ENCODE measurements at places on chromosomes 4 and X.

DNA sequence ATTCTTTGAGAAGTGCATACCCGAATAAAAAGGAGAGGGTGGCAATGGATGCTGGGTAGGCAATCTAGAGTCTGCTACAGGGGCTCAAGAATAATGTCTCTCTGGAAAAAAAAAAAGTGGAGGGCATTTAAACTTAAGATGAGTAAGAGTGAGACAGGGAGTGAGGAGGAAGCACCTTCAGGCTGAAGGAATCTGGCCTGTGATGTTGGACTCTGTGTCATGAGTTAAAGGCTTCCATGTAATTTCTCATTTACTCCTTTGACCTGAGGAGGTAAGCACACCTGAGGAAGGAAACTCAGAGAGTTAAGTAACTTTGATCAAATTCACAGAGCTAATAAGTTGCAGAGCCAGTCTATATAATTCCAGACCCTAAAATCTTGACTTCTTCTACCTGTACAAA is 3.2 kb upstream of the PRKG2 start:
- DNase-seq = no peak

- DNase-seq = no peak
Observed at GRCh38 chr4:76078033-76078613, 3.6 kb downstream of the ART3 start.

GRCh38 chr4:48120132-48120531 is 13.9 kb downstream of the TXK start:
- DNase-seq = no peak

GRCh38 chr4:127344071-127344470 is 288.7 kb upstream of the INTU start:
- DNase-seq = no peak

- no peak for DNase-seq
Observed at GRCh38 chrX:24703185-24703494, 9.4 kb downstream of the POLA1 start.

GRCh38 chr4:90474484-90474883 is 347.3 kb downstream of the CCSER1 start:
- no peak for DNase-seq

- DNase-seq = no peak
Observed at GRCh38 chr4:17134100-17134499, 235.7 kb upstream of the LDB2 start.

- DNase-seq = no peak
Observed at GRCh38 chr4:168791376-168791775, 218.7 kb downstream of the CBR4 start.

DNA sequence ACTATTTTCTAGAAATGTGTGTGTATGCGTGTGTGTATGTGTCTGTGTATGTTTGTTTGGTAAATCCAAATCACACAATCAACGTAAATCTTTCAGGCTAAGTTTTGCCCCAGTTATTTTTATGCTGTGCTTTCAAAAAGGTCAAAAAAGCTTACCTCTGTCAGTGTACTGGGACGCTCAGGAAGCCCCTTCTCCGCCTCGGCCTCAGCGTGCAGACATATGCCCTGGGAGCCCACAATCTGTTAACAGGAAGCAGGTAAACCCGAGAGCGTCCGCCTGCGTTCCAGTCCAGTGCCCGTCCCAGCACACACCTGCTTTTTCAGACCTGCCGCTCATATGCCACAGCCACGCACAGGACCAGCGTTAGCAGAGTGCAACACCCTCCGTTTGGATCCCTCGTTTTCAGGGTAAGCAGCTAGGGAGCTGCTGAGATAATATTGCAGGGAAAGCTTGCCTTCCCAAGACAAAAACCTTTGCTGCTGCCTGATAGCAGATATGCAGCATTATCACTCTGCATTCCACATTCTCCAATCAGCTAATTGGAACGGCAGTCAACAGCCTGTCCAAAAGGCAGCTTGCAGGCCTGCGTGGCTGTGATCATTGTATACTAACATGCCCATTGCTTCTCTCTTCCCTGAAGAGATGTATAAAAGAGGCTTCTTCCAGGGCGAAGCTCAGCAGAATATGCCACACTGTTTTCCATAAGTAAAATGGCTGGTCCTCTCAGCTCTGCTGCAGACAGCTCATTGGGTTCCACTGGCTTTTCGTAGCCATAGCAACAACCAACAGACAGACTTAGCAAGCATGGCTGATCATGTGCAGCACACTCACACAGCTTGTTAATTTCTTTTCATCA is at the start of gene SORBS2:
Gene SORBS2 (minus strand): TSS at position 686 of the 856 bp plus-strand sequence. CDS start 121,623 bp downstream, outside the sequence.
- DNase-seq = no peak

GRCh38 chrX:5388087-5388486 is 840.6 kb downstream of the NLGN4X start:
- DNase-seq = no peak

DNA sequence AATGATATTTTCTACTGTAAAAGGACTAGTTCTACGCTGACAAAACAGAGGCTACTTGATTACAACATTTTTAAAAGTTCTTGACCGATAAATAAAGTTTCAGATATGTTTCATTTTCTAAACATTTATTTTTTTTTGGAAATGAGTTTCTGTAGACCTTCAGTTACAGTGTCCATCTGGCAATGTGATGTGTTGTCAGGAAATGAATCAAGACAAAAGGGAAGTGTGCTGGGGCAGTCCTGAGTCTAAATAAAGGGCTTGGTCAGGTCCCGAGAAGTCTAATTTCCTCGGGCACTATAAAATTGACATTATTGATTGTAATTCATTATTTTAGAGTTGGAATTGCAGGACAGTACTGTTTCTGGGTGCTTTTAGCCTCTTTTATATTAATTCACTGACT is 57.0 kb upstream of the FTHL17 start:
- no peak for DNase-seq

GRCh38 chr4:99207911-99208718 is 10.9 kb downstream of the ADH6 start:
- no peak for DNase-seq

DNA sequence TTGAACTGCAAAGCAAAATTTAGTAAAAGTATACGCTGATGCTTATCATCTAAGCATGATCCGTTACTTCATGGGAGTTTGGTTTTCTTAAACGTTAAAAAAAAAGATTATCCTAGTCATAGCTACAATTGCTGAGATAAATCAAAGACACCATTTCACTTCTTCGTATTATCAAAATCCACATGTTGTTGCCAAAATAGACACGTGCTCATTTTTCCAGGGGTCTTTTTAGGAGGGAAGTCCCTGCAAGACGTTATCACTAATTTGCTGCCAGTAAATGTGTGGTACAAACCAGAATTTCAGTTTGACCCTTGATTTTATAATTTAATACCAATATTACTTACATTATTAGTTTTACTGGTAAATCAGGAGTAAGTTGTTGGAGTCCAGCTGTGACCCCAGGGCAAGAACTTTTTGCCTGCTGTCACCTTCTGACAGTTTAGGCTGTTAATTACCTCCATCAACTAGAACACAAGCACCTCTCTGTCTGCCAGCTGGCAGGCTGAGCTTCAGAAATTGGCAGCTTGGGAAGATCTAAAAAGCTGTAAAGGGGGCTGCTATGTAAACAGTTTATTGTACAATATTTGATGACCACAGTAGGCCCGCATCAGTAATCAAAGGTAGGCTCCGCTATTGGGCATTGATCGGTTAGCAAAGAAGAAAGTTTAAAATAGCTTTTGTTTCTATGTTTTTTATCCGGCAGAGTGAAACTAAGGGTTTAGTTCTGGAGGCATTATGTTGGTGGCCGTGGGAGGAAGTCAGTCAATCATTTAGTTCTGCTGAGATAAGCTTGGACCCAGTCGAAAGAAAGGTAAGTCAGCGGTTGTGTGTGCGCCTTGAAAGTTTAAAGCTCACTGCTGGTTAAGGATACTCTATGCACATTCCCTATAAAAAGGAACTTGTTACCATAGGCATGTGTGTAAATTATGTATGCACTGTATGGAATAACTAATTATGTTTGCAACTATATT is 196.4 kb downstream of the FBXO8 start:
- no peak for DNase-seq

GRCh38 chr4:72529148-72529822 is 39.7 kb downstream of the ADAMTS3 start:
- no peak for DNase-seq

- DNase-seq = no peak
Observed at GRCh38 chrX:147875866-147876596, 35.7 kb upstream of the FMR1 start.

DNA sequence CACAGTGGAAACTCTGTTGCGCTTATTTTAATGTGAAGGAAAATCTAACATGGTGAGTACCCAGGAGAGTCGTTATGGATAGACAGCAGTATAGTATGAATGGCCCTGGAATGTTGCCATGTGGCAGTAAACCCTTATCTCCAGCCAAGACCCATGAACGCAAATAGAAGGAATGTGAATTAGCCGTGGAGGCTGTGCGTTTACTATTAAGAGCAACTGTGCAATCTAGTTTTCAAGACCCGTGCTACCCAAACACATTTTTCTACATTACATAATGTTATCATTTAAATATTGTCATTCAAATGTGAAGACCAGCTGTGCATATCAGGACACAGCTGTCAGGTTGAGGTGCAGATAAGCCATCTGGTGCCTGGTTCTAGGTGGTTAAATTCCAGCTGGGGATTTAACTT is 13.3 kb upstream of the AGA start:
- DNase-seq = no peak

- no peak for DNase-seq
Observed at GRCh38 chr4:39043058-39043860, 11.1 kb upstream of the TMEM156 start.

DNA sequence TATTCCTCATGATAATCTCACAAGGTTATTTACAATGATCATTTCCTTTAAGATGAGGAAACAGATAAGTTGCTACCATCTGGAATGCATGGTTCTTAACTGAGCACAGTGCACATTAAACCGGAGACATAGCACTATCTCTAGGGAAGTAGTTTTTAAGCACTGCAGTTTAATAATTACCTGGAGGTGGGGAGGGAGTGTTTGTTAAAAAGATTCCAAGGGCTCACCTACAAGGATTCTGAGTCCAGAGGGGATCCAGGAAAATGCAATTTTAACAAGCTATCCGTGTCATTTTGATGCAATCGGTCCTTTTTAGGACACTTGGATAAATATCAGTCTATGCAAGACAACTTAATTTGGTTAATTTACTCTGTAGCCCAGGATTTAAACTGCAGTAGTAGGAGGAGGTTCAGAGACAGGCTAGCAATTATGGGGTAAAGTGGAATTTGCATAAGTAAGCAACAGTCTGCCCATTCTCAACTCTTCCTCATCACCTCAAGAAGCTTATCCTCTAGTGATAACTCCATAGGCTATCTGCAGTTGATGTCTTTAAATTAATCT is 2.8 kb upstream of the PDLIM5 start:
- DNase-seq = no peak

GRCh38 chr4:92304606-92305005 is 840 bp downstream of the GRID2 start:
- no peak for DNase-seq

GRCh38 chr4:39682138-39682537 is 15.8 kb upstream of the UBE2K start:
- no peak for DNase-seq

DNA sequence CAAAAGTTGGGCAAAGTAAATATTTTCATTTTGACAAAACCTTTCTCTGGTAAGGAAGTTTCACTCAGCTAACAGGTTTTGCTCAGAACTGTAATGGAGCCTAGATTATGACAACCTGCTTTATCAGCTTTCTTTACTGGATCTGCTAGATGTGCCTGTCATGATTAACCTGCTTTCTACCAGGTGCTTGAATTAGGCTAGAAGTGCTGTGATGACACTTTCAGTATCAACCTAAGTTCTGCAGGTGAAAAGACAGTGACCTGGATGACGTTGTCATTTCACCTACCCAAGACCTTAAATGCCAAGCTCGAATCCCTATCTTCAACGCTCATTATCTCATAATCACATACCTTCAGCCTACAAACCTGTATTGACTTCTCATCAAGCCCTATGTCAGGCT is 1.5 kb upstream of the FAAH2 start:
- no peak for DNase-seq

GRCh38 chr4:125398263-125399002 is 83.7 kb downstream of the FAT4 start:
- DNase-seq = no peak

DNA sequence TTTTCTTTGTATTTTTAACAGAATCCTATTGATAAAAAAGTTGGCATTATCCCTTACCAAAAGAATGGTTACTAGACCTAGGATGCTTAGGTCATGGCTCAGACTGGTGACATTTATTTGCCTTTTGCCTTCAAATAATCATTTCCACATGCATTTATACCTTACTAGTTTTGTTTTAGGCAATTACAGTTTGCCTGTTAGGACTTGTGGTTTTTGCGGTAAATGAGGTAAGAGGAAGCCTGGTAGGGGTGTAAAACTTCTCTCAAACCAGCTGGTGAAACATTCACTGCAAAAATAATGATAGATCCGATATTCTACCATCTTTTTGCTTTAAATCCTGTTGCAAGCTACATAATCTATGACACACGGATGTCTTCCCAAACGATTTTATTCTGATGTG is 12.1 kb downstream of the LAMP2 start:
- DNase-seq = no peak

GRCh38 chr4:40782876-40783275 is 33.1 kb downstream of the NSUN7 start:
- DNase-seq = no peak

GRCh38 chr4:177573507-177573906 is 131.3 kb upstream of the AGA start:
- DNase-seq = no peak

DNA sequence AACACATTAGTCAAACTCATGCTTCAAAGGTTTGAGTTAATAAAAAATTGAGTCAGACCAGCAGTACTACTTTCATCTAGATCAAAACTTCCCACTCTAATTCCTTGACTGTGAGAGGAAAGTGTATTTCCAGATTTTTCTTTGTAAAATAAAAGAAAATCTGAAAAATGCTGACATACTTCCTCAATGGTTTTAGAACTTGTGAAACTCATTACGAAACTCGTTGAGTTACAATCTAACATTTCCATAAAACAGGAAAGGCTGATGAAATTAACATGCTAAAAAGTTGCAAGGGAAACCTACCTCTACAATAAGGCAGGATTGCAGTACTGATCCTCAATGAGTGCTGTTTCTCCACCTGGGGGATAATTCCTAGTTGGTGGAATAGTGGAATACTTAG is 217.8 kb upstream of the HCCS start:
- DNase-seq = no peak

- no peak for DNase-seq
Observed at GRCh38 chrX:117407449-117408150, 709.0 kb downstream of the KLHL13 start.

DNA sequence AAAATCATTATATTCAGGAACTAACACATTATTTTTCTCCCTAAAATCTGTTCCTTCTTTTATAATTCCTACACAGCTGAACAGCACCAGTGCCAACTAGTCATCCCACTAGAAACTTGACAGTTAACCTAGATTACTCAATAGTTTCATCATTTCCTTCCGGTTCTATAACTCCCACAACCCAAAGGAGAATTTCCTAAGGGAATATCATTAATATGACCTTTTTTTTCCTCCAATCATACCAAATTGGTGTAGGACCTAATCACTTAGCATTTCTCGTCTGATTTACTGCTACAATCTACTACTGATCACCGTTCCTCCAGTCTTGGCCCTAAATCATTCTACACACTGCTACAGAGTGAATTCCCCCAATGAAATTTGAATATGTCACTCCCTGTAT is 45.9 kb downstream of the WDFY3 start:
- no peak for DNase-seq

All from posterior cingulate gyrus (tissue), 11 donors.